Stimulated activated CD8-positive, alpha-beta memory T cell treated with anti-CD3 and anti-CD28 coated beads, Interleukin-12 subunit alpha, Interleukin-12 subunit beta, amount 100 ng/mL, for 4 hours (primary cell): ENCODE measurements at places on chromosomes 2 and 18.

DNA sequence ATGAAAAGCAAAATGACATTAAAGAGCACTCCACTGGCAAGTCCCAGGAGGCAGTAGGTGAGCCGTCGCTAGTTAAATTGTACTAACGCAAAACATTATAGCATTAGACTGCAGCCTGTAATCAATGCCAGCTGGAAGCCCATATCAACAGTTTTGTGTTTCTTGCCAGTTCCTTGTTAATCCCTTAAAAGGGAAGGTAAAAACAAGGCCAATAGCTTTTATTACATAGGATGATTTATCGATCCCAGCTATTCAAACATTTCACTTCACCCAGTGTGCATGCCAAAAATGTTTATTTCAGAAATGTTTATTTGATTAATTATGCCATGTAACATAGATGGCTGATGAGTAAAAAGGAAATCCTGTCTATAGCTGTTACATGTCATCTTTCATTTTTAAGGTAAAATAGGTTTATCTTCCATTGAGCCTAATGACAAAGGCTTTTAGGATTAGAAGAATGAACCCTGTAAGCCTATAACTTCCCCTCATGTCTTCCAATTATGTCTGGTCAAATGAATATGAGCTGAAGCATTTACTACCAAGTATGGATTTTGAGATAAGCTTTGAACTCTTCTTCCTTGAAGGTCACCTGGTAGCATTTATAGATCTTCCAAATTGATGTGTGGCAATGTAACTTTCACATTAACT is 591.2 kb downstream of the RNF144A start:
- no peak for DNase-seq

DNA sequence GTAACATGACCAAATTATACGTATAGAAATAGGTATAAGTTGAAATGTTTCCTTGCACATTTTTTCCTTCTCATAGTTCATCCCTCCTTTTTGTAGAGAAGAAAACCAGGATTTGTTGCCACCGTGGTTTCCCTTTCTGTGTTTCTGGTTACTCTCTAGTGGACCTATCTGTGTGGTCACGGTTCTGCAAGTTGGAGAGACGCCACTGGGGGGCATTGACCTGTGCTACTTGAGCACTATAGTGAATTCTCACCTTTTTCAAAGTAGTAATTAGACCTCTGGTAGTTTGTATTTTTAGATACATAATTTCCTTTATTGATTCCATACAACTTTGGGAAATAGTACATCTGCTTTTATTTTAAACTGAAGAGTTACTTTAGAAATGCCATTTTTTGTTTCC is 444.8 kb downstream of the PTPRM start:
- DNase-seq, result no peak

DNA sequence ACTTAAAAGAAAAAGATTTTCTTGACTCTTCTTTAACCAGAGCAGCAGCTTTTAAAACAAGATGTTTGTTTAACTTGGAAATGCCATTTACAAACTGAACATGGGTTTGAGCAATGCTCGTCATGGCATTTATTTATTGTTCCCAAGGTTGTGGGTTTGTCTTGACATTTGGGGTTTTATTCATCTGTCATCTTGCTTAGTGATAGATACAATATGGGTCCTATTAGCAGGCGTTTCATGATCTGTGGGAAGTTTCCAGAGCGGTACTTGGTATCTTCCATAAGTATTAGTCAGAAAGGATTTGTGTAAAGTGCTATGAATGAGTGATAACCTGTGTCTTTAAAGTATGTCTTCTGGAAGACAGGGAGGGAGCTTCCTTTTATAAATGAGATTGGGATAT is 29.9 kb upstream of the MGAT5 start:
- no peak for DNase-seq

- DNase-seq, result no peak
Measured at GRCh38 chr18:78034755-78035154, 785.1 kb downstream of the GALR1 start.

GRCh38 chr2:47344890-47345589 is 57.9 kb upstream of the MSH2 start:
- DNase-seq, result no peak

DNA sequence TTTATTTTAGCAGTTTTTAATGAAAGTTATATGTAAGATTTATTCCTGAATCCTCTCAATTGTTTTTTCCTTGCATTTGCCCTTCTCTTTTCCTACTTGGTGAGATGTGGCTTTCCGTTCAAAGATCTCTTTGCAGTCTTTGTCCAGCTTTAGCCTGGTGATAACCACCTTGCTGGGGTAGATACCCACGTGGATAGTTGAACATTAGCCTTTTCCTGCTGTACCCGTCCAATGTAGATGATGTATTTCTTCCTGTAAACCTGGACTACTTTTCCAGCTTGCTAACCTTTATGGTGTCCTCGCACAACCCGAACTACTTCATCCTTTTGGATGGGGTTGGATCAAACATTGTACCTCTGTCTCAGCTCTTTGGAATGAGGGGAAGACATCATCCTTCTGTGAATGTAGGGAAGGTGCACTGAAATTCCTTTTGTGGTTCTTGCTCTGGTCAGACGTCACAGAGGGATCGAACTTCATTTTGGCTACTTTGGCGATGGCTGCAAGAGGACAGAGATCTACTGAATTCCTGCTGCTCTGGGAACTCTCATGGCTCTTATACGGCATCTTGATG is 293.2 kb upstream of the EPAS1 start:
- no peak for DNase-seq

- DNase-seq, result no peak
Measured at GRCh38 chr2:47675196-47675825, 107.6 kb upstream of the MSH6 start.

DNA sequence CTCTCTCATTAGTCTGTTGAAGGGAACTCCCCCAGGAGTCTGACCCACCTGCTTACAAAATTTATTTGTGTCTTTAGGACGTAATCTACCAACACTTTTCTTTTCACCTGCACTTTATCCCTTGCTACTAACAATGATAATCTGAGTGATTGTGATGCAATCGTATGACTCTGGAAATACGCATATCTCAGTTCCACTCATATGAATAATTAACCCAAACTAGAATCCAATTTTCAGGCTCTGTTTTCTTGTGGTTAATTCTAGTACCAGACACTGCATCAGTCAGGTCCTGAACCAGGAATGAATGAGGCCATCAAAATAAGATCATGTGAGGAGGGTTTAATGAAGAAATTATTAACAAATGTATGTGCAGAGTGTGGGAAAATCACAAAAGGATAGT is 158.4 kb upstream of the SRD5A2 start:
- DNase-seq, result no peak

GRCh38 chr2:167602122-167602521 is 645.3 kb downstream of the STK39 start:
- DNase-seq, result no peak

- DNase-seq, result no peak
Measured at GRCh38 chr2:219473511-219473910, 25.2 kb upstream of the GMPPA start.

- DNase-seq, result no peak
Measured at GRCh38 chr2:27959496-27959895, 69.0 kb downstream of the BABAM2 start.

- no peak for DNase-seq
Measured at GRCh38 chr2:110783196-110783873, 51.0 kb downstream of the ACOXL start.

- DNase-seq, result no peak
Measured at GRCh38 chr18:63120620-63121019, 198.9 kb downstream of the BCL2 start.

DNA sequence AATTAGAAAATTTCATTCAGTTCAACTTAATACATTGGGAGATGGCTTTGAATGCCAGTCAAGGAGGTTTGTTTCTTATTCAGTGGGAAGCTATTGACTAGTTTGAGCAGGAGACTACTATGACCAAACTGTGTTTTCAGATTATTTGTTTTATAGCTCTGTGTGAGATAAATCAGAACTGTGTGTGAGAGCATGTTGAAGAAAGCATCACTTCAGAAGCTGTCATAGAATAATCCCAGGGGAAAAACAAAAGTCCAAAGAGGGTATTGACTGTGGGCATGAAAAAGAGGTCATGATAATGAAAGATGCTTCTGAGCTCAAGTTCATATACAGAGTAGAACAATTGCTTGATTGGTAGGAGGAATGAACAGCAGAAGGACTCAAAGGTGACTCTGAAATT is 160.6 kb downstream of the MAP2 start:
- no peak for DNase-seq

- no peak for DNase-seq
Measured at GRCh38 chr2:191892391-191892790, 45.5 kb upstream of the CAVIN2 start.

DNA sequence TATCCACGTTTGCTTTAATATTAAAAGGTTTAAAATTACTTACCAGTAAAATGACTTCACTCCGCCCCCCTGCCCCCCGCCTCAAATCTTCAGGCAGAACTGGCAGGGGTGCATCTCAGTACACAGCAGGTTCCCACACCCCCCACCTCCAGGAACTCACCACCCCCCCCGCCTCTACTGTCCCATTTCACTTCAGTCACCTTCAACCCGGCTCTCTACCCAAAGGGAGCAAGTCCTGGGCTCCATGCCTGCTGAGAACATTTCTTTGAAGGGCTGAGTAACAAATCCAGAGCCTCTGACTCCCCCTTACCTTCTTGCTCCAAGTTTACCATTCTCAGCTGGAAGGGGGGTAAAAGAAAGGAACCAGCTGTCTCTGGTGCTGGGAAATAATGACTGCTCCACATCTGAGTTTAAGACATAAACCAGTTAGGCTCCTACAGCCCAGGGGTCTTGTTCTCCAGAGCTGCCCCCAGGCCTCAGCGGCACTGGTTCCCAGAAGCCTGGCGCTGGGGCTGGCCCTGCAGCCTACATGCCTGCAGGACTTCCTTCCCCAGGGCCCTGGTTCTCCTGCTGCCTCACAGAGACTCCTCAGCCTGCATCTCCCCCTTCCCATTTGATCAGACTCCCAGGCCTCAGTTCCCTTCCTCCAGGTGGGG is 42.8 kb downstream of the DNMT3A start:
- DNase-seq, result no peak

DNA sequence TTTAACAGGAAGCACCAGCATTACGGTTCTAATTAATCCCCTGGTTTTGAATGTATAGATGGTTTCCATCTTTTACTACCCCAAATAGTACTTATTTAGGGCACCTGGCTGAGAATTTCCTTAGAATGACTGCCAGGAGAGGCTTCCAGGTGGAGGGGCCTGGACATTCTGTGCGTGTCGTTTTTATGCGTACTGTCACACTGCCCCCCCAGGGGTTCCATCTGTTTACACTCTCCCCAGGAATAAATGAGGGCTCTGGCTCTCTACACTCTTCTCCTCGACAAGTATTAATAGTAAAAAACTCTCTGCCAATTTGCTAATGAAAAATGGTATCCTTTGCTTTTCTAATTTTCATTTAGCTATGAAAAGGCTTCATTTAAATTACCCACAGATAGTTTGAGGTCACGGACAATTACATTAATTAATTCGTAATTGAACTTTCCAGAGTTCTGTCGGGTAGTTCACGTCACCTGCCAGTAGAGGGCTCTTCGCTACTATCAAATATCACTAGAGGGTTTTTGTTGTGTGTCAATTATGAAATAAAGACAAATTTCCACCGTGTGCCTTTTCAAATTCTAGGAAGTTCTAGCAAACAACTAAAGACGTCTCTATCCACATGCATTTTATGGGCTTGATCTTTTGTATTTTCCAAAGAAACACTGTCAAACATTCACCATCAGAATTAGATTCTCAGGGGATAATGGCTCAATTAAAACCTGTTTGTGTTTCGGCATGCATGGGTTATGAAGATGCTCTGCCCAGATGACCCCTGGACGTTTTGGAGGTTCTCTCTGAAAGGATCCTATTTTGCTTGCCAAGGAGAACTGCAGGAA is 88.8 kb upstream of the ASB18 start:
- no peak for DNase-seq

- DNase-seq, result no peak
Measured at GRCh38 chr18:34600158-34600557, 109.9 kb upstream of the DTNA start.

DNA sequence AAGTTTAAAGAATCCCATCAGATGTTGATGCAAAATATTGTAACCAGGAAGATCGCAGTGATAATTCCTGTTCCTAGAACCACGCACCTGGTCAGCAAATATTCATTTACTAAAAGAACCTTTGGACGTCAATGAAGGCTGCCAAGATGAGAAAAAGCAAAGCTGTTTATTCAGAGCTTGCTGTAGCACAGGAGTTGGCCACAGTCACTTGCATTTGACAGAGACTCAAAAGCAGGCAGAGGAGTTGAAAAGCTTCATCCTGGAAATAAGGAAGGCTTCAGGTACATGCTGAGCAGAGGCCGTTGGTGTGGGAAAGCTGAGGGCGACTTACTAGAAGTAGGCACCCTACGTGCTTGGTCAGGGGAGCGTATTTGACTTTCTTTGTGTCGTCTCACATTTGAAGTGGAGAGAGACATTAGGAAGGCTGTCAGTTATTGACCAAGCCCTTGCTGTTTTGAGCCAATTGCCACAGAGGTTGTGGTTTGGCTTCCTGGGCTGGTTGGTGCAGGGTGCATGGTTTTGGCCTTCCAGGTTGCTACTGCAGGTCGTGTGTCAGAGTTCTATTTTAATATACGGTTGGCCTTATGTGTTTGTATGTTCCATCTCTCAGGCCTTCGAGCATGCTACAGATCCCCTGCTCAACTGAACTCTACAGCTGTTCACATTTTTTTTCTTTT is 289.6 kb downstream of the METTL4 start:
- DNase-seq, result no peak

- DNase-seq, result no peak
Measured at GRCh38 chr2:23578964-23579671, 194.1 kb downstream of the KLHL29 start.

GRCh38 chr2:53234548-53234903 is 533.1 kb upstream of the CHAC2 start:
- DNase-seq, result no peak

DNA sequence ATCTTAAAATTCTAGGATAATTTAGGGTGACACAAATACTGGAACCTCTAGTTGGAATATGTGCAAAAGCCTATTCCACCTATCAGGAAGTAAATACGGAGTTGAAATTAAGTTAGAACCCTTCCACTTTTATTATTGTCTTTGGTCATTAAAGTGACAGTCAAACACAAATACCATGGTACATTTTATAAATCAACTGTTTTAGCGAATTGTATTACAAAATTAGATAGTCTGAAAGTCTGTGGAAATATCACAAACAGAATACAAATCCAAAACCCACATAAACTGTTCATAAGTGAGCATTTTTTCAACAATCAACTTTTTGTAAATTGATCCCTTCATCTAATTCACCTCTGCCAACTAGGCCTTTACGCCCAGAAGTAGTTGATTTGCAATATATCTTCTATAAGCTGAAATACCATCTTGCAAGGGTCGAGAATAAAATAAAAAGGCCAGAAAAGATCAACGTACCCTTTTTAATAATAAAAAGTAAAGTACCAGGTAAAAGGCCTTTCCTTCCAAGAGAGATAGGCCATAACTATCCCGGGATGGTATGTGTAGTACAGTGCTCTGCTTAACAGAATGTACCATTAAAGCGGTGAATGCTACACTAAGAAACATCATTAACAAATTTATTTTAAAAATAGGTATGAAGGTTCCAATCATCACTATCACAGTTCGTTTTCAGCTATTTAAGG is 1.3 kb downstream of the USP34 start:
- DNase-seq, result no peak

DNA sequence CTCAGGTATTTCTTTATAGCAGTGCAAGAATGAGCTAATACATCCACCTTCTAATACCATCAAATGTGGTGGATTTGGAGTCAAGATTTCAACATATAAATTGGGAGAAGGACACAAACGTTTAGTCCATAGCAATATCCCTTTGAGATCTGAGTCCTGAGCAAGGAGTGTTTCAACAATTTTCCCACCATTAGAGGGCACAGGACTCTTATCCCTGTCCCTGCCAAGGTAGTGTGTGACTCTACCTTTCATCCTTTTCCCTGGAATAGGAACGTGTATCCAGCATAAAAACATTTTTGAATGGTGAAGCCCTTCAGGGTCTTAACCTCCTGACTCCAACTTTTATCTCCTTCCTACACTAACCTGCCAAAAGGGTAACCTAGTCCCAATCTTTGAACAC is 181.3 kb upstream of the SRD5A2 start:
- no peak for DNase-seq
